ENCODE measurements at places on chromosomes 5 and 9.
A peak's percentile ranks its signal among the peaks of the same experiment; 100 is the strongest.

GRCh38 chr9:137149942-137150616, 11.1 kb downstream of the GRIN1 start:
- DNase-seq = no peak

GRCh38 chr9:122133263-122133983, 26.2 kb downstream of the NDUFA8 start:
- DNase-seq = no peak

- no peak for DNase-seq
These were observed 11.4 kb downstream of the BHMT start for GRCh38 chr5:79122973-79123372.

- DNase-seq = no peak
These were observed 2330.6 kb downstream of the MAT2B start for GRCh38 chr5:165836046-165836445.

GRCh38 chr9:135139366-135139959, 52.0 kb downstream of the OLFM1 start:
- DNase-seq = no peak

DNA sequence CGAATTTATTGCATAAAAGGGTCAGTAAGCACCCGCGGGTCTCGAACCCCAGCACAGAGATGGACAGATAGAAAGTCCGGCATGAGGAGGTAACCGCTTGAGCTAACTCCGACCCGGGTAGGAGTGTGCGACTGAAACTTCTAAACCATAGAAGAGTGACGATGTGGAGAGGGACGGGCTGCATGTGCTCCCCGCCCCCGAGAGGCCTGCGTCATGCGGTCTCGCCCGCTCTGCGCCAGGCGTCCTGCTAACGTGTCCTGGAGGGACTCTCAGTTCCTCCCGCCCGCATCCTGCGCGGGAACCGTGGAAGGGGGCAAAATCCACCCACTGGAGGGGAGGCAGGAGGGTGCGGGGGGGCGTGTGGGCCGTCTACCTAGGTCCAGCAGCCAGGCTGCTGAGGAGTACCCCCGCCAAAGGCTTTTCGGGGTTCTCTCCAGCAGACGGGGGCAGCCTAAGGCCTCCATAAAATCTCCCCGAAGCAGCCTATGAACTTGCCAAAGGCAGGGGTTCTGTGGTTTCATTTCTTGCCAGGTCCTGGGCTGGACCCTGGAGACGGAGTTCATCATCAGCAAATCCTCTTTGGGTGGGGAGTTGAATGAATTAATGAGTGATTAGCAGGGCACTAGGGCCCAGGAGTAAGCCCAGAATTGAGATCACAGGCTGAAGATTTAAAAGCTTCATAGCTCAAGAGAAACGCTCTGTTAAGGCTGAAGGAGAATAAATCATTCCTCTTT, 51.9 kb downstream of the TGFBI start:
- peak; percentile 49 for DNase-seq

DNA sequence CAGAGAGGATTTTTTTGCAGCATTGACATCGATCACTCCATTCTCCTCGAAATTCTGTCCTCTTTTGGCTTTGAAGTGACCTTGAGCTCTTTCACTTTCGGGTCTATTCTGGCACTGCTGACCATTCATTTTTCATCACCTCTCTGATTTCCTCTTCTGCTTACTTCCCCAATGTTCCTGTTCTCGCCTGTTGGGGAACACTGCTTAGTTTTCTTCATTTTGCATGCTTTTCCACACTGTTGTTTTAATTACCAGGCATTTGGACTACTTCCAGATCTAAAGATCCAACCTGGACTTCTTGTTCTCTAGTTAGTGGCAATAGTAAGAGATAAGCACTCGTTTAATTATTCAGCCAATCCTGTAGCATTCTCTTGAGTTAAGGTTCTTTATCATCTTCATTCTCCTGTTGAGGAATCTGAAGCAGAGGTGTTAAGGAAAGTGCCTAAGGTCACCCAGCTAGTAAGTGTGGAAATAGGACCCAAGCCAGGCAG, 53.4 kb downstream of the MAN2A1 start:
- DNase-seq = no peak

GRCh38 chr5:165525271-165525670, 2019.9 kb downstream of the MAT2B start:
- DNase-seq = no peak

GRCh38 chr5:150131978-150132694, 23.5 kb downstream of the PDGFRB start:
- DNase-seq = no peak

DNA sequence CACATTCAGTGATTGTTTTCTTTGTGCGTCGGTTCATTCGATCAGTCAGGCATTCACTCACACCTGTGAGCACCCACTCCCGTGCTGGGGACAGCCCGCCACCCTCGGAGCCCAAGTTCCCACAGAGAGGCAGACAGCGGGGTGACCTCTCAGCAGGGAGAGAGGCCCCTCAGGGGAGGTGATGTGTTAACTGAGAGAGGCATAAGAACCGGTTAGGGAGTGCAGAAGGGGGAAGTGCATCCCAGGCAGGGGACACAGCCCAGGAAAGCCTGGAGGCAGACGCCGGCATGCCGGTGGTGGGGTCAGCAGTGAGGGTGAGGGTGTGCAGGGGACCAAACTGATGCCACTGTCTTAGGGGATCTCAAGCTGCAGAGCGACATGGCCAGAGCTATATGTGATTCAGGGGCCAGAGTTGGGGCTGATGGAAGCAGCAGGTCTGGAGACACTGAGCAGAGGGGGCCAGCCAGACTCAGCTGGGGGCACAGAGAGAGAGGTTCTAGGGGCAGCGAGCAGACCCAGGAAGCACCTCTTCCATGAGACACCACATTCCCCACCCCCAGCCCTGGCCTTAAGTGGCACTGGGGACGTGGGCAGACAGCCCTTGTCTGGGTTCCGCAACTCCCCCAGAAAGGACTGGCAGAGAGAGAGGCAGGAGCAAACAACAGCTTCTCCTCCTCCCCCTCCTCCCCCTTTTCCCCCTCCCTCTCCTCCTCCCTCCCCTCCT, 35.9 kb downstream of the HK3 start:
- no peak for DNase-seq

GRCh38 chr5:175862131-175863012, 9.0 kb upstream of the CPLX2 start:
- no peak for DNase-seq

DNA sequence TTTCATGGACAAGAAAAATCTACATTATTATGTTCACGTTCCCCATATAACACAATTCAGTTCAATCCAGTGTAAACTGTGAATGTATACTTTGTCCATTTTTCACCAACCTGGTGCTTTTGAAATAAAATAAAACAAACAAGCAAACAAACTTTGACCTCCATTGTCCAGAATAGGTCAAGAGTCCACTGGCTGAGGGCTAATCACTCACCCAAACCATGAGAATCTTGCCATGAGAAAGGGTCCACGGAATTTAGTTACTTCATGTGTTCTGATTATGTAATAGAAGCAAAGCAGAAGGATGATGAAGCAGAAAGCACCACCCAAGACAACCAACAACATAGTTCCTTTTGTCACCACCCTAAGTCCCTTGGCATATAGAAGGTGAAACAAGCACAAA, 28.7 kb downstream of the DIAPH1 start:
- no peak for DNase-seq

- DNase-seq = no peak
These were observed 43.4 kb downstream of the TRIM36 start for GRCh38 chr5:115126303-115126702.

DNA sequence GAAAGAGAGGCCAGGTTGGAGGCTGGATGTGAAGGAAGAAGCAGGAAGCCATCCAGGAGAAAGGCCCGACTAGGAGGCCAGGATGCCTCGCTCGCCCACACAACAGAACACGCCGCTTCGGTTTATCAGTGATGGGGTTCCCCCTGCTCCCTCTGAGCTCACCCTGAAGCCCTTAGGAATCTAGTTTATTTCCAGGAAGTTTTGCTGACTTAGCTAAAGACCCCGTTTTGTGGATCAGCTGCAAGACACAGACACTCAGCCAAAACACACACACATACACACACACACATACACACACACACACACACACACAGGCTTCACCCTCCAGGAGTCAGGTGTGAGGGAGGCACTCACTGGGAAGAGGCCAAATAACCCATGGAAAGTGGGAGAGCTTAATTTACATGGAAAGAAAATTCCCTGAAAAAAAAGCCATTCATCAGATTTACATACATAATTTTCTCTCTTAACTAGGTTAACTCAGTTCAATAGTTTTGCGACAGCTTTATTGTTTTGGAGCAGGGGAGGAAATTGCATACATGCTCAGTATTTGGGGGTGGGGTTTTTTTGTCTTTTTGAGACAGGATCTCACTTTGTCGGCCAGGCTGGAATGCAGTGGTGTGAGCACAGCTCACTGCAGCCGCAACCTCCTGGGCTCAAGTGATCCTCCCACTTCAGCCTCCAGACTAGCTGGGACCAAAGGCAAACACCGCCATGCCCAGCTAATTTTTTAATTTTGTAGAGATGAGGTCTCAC, 92.7 kb upstream of the HAND1 start:
- no peak for DNase-seq

GRCh38 chr9:97983589-97984187, 547 bp downstream of the ANP32B start:
- peak; percentile 69 for DNase-seq

DNA sequence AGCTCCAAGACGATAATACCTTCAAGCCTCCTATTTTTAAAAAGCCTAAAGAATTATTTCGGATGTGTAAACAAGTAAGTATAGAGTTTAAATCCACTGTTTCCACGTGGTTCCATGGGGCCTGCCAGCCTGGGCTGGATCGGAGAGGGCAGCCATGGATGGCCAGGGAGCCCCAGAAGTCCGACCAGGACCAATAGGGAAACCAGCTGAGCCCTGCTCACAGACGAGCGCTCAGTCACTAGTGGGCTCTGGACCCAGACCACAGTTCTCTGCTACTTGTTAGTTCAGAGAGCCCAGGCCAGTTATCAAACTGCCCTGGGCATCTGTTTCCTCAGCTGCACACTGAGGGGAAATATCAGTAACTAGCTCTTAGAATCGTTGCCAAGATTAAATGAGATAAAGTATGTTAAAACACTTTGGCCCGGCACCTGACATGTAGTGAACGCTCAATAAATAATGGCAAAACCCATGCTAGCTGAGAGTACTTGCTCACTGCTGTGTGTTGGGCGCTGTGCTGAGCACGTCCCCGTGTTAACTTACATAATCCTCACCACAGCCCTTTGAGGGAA, 124.8 kb downstream of the RGS3 start:
- DNase-seq = no peak

DNA sequence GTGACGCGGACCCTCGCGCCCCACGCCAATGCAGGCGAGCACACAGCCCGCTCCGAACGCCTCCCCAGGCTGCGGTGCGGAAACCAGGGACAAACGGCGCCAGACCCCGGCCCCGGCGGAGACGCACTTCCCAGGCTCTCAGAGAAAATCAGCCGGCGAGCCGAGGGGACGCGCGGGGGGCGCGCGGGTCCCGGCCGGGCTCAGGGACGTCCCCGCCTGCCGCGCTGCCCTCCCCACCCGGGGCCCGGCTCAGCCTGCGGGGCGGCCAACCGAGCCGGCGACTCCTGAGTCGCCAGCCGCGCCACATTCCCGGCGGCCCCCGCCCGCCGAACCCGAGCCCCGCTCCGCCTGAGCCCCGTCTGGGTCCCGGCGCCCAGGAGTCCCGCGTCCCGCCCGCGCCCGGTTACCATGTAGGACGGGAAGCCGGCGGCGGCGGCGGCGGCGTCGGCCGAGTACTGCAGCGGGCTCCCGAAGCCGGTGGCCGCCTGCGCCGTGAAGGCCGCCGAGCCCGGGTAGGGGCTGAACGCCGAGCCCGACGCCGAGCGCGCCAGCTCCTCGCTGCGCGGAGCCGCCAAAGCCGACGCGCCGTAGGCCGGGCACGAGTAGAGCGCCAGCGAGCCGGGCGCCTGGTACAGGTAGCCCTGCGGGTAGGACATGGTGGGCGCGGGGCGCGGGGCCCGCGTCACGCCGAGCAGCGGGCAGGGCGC, 566 bp downstream of the IRX2 start:
- no peak for DNase-seq

- DNase-seq = peak; percentile 12
These were observed 32.3 kb upstream of the NPM1 start for GRCh38 chr5:171355302-171355724.

DNA sequence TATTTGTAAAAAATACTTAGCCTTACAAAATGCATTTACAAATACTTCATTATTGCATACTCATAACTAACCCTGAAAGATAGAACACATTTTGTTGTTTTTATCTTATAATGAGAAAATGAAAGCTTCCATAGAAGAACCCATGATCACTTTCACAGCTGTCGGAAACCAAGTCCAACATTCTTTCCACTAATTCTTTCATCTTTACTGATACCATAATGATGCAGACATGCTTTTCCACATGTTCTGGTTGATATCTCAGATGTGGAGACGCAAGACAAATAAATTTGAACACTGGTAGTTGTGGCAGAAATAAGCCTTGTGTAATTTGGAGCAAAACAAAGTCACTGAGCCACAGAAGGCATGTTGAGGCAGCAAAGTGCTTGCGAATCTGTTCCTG, 136.0 kb downstream of the FBXO4 start:
- DNase-seq = no peak

DNA sequence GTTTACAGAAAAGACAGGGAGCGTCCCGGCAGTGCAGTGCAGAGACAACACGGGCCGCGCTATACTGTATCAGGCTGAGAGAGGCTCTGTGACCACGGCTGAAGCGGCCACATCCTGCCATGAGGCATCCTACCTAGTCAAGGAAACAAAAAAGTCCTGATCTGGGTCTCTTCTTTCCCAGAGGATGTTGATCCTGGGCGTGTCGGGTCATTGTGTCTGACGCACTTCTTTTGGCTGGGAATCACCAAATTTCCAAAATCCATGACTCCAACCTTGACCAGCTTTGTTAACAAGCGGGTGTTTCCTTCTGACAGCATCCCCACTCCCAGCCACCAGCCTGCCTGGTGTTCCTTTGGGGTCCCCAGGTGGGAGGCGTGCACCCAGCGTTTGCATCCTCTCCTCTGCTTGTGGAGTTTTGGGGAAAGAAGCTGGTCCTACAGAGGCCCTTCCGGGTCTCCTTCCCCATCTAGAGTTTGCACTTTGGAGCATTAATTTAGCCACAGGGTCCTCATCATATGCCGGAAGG, 91.4 kb upstream of the RAI14 start:
- DNase-seq = no peak

GRCh38 chr5:23164971-23165370, 311.8 kb upstream of the CDH12 start:
- no peak for DNase-seq

GRCh38 chr5:31688515-31689092, 49.7 kb downstream of the PDZD2 start:
- DNase-seq = no peak

GRCh38 chr5:151327585-151327984, 19.8 kb downstream of the SLC36A2 start:
- DNase-seq = no peak

- no peak for DNase-seq
These were observed at the start of gene FLT4 for GRCh38 chr5:180649297-180650039. TSS of gene FLT4 (minus strand) at chr5:180649600. CDS start at chr5:180649545, 55 bp downstream.

- no peak for DNase-seq
These were observed 5.7 kb upstream of the CHD1 start for GRCh38 chr5:98934546-98934945.

Measured in effector memory CD8-positive, alpha-beta T cell (primary cell).